ENCODE measurements at places on chromosomes 6 and 20.

- DNase-seq: peak; percentile 60
These were observed 102.6 kb upstream of the GJE1 start for GRCh38 chr6:142030115-142030619.

DNA sequence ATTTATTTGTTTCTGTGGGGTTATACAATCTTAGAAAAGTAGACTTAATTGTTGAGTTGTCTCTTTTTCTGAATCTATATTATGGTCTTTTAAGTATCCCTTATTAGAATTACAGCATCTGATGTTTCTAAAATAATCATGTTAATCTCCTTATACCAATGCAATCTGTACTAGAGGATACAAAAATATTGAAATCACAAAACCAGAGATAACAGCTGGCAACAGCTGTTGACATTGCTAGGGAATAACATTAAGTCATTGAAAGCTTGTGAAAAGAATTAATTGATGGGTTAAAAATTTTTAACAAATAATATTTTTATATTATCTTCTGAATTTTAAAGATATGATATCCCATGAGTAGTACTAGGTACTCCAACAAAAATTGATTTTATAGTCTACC lies 162.6 kb downstream of the COL19A1 start:
- no peak for DNase-seq

GRCh38 chr6:20137837-20138236 lies 74.4 kb downstream of the MBOAT1 start:
- DNase-seq: no peak

GRCh38 chr6:40720375-40720748 lies 133.2 kb upstream of the LRFN2 start:
- DNase-seq: no peak

- peak; percentile 20 for DNase-seq
These were observed 197.5 kb downstream of the BCKDHB start for GRCh38 chr6:80304014-80304413.

- peak; percentile 18 for DNase-seq
These were observed 2.5 kb downstream of the RNF217 start for GRCh38 chr6:124964764-124965105.

DNA sequence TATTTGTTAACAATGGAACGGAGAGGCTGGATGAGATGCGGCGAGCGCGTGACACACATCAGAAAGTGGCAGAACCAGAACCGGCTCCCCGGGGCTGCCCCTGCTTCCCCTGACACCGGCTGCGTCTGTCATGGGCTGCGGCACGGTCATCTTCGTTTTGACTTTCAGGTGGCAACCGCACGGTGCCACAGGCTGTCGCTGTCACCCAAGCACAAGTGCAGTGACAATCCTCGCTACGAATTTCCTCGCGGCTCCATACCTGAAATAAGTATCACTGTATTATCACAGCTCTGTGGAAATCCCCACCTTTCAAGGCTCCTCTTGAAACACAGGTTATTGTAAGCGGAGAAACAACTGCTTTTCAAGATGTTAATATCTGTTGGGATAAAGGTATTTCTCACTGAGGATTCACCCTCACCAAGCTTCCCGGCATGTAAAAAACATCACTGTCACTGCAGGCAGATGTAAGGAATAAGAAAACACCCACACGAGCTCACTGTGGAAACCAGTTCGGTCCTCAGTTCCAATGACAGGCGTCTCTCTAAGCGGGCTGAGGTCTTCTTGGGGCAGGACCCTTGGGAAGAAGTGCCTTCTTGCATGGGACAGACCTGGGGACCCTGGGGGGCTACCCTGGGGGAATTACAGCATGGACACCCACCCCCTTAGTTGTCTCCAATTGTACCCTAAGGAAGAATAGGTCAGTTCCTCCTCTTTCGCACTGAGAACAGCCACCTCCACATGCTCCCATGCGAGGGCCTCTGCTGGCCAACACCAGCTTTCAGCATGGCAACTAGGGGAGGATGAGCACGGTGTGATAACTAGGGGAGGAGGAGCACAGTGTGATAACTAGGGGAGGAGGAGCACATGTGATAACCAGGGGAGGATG lies 86.3 kb downstream of the DACT2 start:
- no peak for DNase-seq

DNA sequence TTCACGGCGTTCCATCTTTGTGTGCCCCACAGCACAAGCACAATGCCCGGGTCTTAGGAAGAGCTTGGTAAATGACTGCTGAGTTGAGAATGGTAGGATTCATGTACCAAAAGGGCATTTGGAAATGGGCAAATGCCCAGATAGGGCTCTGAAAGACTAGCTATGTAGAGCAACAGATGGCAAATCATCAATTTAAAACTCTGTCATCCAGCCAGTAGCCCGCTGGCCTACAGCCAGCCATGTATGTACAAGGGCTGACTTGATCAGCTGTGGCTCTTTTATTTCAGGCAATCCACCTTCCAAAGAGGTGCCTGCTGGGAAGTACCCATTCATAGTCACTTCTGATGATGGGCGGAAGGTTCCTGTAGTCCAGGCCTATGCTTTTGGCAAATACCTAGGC lies 35.1 kb downstream of the NT5E start:
- no peak for DNase-seq

GRCh38 chr20:37651932-37652331 lies 41.9 kb upstream of the CTNNBL1 start:
- peak; percentile 15 for DNase-seq

GRCh38 chr6:54737247-54737646 lies 109.3 kb upstream of the FAM83B start:
- no peak for DNase-seq

GRCh38 chr6:27874016-27874415 lies 38.2 kb downstream of the OR2B2 start:
- no peak for DNase-seq

- no peak for DNase-seq
These were observed 11.2 kb downstream of the CASS4 start for GRCh38 chr20:56423211-56423610.

GRCh38 chr6:138817799-138818198 lies 21.9 kb downstream of the ECT2L start:
- peak; percentile 72 for DNase-seq

GRCh38 chr20:23419995-23420901 lies 1.0 kb downstream of the NAPB start:
- peak; percentile 80 for DNase-seq

- DNase-seq: no peak
These were observed 3.6 kb downstream of the ARFRP1 start for GRCh38 chr20:63703976-63704748.

- DNase-seq: peak; percentile 57
These were observed 44.2 kb upstream of the FAM50B start for GRCh38 chr6:3804964-3805363.

DNA sequence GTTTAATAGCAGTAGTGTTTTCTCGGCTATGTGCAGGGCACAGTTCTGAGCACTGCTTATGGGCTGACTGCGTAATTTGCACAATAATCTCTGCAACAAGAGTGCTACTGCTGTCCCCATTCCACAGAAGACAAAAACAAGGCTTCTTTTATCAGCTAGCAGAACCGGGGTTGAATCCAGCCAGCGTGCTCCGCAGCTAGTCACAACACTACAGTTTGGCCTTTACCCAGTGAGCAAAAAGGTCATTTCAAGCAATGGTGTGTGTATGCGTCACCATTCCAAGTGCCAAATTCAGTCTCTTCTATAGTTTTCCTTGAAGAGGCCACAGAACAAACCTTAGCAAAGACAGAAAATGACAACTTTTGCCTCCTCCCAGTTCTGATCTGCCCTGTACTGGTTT lies 61.1 kb downstream of the LRFN2 start:
- DNase-seq: no peak

DNA sequence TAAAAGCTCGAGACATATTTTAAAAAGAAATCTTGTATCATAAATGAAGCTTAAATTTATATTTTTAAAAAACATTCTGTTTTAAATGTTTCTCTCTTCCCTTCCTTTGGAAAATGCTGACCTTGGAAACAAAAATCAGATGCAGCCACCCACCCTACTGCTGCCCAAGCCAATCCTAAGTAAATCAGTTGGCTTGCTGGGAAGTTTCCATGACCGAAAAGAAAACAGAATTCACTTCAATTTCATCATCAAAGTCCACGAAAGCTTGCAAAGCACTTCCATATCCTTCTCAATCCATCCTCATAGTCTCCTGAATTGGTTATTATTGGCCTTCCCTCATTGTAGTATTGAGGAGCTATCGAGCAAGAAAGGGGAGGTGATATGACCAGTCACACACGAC lies 80.1 kb downstream of the PLCG1 start:
- DNase-seq: no peak

GRCh38 chr6:87922947-87923330 lies 124.7 kb upstream of the SPACA1 start:
- DNase-seq: no peak

DNA sequence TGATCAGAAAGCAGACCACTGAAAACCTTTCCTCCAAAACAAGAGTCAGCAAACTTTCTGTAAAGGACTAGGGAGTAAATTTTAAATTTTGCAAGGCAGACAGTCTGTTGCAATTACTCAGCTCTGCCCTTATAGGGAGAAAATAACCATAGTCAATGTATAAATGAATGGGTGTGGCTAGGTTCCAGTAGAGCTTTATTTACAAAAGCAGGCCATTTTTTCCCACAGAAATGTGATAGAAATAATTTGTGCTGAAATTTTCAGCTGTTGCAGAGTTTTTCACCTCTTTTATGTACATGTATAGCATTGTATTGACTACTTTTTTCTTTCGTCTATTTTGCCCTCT lies 7.7 kb downstream of the AMD1 start:
- no peak for DNase-seq

GRCh38 chr20:5100684-5101347 lies 18.9 kb downstream of the PCNA start:
- peak; percentile 80 for DNase-seq

DNA sequence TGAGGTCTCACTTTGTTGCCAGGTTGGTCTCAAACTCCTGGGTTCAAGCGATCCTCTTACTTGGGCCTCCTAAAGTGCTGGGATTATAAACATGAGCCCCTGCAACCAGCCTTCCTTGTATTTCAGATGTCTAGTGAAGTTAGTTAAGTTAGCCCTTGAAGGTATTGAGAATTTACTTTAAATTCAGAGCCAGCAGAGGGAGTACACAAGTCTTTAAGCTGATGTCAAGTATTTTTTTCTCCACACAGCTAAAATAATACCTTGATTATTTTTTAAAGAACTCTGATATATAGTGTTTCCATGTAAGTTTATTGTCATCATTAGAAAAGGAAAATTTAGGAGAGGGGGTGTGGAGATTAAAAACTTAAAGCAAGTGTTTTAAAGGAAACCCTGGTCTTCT lies 9.8 kb downstream of the FOXO3 start:
- DNase-seq: peak; percentile 42

DNA sequence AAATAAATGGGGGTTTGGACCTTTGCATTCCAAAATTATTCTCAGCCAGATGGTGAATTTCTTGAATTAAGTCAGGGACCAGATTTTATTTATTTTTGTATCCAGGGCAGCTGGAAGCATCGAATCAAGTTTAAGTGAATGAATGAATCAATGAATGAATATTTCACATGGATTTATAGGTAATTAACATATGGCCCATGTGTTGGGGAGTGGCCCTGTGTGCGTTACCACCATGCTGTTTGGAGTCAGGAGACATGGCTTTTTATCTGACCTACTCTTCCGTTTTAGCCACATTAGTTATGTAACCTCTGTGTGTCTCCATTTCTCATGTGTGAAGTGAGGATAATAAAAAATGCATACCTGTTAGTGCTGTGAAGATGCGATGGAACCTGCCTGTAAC lies 213.5 kb downstream of the CDH26 start:
- DNase-seq: no peak

DNA sequence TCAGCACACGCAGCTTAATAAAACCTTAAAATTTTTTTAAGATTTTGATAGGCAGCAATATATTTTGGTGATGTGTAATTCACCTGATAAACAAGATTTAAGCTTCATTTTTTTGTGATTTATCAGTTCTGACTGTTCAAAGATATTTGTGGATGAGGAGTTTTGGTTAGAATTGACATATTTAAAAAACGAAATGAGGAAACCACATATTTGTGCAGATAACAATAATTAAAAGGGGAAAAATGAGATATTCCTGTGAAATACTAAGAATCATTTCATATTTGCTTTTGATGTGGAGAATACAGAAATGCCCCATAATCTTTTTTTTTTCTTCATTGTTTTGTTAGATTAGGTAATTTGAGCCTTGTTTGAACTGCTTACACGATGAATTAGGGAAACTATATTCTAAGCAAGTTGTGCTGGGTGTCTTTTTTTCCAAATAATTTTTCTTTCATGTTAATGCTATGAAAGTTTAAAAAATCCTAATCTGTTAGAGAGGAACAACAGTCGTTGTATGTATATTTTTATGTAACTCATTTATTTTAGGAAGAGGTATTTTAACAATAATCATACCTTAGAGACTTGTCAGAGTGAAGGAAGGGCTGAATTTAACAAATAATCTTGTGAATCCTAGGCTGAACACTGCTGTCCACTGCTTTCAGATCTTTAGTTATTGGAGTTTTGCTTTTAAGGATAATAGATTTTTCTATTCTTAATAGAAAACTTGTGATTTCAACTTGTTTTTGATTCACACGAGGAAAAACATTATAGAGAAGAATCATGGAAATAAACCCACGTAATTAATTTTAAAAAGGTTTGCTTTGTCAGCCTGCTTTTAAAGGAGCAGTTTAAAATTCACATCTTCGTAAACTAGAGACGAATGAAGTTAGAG lies 4.0 kb downstream of the ARID1B start:
- no peak for DNase-seq

DNA sequence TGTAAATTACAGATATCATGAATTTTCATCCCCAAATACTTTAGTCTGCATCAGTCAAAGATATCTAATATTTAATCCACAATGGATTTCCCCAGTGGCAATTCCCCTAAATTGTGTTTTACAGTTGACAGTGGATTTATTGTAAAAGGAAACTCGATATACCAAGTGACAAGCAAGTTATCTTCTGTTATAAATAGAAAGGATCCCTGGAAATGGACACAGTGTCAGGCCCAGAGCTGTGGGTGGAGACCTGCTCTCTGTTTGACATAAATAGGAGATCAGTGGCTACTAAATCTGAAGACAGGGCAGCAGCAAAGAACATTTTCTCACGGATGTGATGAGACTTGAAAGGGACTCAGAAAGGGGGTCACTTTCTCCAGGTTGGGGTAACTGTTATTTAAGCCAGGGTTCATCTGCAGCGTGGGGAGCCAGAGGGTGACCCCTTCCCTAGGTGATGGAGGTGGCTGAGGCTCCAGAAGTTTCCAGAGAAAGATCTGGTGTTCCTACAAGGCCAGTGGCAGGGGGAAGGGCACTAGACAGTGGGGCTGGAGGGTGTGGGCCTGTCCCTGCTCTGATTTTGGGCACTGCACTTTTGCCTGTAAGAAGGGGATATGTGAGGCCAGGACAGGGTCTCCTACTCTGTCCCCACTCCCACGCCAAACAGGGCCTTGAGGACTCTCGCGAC lies 12.3 kb upstream of the FAM110A start:
- no peak for DNase-seq

GRCh38 chr20:36322131-36322530 lies 16.0 kb downstream of the DLGAP4 start:
- DNase-seq: no peak
